ENCODE measurements at places on chromosomes 6 and 20.

DNA sequence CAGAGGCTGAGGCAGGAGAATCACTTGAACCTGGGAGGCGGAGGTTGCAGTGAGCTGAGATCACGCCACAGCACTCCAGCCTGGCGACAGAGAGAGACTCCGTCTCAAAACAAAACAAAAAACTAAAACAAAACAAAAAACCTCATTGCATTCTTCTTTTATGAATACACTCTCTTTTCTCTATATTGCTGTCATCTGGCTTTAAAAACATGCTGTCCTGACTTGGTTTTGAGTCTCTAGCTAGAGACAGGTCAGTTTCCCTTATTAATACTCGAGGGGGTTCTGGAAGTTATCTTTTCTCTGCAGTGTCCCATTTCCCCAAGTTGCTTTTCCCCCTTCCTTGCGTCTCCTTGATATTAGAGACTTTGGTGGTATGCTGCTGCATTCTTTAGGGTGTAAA lies 50.9 kb downstream of the RIOK1 start:
- no peak for DNase-seq

DNA sequence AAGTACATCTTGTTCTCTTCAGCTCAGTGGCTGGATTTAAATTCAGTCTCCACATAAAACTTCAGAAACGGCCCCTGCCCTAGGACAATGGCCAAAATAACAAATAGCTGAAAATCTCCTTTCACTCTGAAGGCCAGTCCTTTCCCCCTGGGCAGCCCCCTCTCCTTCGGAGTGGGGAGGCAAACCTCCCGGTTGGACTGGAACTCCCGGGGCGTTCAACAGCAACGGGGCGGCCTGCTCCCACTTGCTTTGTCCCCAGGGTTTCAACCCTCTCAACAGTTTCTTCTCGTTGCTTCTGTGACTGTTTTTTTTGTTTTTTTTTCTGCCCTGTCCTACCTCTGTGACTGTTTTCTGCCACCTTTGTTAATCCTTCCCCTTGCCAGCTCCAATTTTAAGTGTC lies 102.6 kb upstream of the DUSP22 start:
- no peak for DNase-seq

DNA sequence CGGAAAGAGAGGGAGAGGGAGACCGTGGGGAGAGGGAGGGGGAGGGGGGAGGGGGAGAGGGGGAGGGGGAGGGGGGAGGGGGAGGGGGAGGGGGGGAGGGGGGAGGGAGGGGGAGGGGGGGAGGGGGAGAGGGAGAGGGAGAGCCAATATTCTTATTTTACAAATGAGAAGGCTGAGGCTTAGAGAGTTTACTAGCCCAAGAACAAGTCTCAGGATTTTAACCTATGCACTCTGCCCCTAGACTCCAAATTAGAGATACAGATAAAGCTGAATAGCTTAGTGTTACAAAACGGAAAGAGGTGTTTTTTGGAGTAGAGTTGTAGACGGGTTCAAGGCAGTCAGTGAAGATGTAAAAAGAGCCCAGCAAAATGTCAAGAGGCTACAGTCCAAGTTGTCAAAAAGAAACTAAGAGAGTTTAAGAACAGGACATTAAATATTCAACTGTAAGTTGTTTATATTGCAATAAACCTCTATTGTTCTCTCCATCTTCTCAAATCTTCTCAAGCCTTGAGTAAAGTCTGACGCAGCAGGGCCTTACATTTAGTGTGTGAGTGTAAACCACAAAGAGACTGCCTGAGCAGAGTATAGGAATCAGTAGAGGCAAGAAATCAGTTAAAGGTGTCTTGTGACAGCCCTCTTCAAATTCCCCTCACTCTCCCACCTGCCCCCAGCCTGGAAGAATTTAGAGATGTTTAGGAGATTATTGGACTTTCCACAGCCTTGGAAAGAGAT lies 34.9 kb upstream of the AKIRIN2 start:
- DNase-seq = no peak

DNA sequence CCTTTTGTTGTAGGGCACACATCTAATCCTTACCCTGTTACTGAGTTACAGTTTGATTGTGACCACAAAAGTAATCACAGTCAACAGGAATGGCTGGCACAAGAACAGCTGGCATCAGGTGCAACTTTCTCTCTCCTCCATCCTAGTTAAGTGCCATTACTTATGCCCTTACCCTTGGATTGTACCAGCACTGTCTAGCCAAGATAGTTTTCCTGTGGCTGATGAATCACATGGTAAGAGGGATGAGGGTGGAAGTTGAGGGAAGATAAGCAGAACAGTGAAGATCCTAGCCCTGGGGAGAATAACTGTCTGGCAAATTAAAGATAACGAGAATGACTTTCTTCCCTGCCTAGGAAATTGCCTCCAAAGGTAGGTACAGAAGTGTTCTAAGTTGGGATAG lies 42.0 kb downstream of the RNF217 start:
- DNase-seq = no peak

DNA sequence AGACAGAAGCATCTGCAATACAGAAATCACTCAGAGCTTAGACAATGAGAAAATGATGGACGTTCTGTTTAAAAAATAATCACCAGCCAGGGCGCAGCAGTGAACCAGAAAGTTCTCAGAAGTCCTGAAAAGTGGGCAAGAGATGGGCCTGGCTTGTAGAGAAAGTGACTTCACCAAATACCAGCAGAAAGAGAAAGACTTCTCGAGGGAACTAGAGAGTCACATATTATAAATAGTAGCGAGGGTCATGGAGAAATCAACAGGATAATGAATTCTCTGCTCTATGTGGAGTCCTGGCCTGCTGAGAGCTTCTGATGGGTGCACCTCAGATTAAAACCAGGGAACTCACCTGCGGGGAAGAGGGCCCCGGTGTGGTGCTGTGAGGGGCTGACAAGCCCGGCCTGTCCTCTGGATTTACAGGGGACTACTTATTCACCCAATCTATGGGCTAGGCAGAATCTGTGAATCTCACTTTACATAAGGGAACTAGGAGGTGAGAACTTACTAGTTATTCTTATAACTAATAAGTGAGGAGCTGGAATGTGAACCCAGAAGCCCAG lies 5.6 kb upstream of the RAMACL start:
- DNase-seq = no peak

DNA sequence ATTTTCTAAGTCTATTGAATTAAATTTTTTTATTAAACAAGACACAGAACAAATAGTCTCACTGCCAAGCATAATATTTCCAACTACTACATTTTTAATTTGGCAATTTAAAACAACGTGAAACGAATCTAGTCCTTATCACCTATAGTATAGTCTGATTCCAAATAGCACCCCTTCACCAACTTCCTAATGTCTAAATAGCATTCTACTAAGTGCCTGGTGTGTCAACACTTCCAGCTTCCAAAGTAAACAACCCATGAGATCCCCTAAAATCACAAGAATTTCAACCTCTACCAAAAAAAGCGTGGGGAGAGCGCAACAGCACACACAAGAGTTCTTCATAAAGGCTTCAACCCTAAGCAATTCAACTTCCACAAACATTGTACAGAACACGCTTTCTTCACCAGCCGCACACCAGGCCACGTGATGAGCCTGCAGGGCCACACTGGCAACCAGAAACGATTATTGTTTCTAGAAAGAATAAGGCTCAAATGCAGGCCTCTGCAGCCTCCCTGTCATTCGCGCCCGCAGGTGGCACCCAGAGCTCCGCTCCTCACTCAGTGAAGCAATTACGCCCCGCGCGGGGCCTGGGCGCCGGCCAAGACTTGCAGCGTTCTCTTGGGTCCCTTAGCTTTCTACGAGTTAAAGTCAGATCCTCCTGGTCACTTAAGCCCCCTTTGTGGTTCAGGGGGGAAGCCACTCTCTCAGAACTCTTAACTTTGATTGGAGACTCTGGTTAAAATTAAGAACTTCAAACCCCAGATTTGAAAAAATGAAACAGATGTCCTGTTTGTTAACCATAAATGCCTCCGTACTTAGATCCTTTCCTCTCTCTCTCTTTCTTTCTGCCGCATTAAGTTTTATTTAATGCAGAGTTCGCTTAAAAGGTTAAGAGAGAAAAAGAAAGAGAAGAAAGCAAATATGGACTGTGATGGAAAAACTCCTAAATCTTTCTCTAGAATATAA lies 18.3 kb downstream of the SIM1 start:
- no peak for DNase-seq

- DNase-seq = no peak
Observed at GRCh38 chr20:37907677-37908401, 4.9 kb downstream of the VSTM2L start.

DNA sequence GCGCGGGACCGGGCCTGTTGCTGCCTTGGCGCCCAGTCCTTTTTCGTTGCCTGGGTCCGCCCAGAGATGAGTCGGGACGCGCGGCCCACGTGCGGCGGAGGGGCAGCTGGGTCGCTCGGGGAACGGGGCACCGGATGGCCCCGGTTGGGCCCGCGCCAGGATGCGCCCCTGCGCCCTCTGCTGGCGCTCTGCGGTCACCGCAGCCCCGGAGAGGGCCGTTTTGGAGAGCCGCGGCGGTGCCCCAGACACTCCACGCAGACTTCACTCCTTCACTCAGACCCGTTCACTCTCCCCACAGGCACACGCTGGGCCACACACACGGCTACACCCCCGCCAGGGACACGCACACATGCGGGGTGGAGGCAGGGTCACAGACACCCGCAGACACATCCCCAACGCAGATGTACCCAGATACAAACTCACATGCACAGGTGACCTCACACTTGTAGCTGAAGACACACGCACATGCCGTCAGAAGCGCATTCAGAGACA lies 38.8 kb downstream of the SRC start:
- no peak for DNase-seq

DNA sequence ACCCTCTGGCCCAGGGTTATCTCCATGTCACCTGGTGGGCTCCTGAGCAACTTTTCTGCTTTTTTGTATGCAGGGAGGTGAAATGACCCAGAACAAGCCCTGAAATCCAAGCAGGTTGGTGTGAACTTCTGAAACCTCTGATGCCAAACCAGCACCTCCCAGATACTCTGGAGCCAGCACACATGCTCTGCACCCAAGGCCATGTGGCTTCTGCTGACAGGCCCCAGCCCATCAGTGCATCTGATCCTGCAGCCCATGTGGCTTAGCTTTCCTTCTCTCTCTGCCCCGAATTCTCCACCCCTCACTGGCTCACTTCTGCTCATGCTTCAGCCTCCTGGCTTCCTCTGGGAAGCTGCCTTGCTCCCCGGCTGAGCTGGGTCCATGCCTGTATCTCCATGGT lies 59.3 kb upstream of the RPS6KA2 start:
- no peak for DNase-seq

DNA sequence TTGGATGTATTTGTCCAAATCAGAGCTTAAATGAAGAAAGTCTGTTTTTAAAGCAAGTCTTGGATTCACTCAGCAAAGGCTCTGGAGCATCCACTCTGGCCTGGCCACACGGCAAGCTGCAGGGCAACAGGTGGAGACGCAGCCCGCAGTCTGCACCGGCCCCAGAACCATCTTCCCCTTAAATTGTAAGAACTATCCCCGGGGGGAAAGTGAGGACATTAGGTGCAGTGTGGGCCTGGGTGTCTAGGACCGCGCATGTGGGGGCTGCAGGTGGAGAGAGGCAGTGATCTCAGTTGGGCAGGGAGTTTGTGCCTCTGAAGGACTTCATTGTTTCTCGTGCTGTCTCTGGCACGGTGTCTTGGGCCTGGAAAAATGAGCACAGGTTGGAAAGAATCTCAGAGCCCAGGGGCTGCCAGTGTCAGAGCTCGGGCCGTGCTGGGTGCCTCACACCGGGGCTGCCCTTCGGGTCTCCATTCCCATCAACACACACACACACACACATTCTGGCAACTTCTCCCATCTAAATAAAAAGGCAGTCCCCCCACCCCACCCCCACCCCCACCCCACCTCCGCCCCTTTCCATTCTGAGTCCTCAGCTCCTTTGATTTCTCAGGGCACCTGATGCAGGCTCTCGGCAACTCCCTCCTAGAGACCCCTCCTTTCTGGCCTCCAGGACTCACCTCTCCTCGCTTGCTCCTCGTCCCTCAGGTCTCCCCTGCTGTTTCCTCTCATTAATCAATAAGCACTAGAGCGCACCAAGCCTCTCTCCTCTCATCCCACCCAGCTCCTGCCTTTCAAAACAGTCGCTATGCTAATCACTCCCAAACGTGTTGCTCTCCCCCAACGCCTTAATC lies 48.4 kb downstream of the FOXF2 start:
- DNase-seq = no peak

DNA sequence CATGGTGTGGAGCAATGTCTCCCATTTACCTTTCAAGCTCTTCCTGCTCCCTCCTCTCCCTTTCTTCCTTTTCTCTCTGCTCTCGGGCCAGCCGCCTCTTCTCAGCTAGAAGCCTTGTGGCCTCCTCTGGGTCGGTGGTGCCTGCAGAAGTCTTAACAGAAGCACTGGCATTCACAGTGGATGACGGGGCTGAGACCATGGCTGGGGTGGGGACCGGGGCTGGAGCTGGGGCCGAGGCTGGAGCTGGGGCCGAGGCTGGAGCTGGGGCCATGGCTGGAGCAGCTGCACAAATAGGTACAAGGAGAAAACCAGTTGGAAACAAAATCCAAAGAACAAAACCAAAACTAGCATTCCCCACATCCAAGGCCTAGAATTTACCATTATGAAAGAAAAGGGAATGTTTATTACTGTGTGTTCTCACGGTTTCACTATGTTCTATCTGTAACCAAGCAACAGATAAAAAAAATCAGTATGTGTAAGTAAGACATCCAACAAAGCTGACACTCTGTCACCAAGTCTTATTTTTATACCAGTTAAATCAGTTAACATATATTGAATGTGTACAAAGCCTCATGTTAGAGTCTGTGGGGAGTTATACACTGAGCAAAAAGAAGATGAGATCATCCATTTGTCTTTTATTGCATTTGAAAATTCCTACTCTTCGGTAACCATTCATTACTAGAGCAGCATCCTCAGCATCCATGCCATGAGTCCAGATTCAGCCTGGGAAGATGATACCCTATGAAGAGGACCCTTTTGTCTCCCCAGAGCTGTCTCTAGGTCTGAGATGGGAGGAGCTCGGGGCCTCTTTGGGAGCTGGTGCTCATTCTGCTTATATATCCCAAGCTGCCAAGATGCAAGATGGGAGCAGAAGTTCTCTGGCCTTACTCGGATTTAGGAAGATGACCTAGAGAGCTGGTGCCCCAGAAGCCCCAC lies 73.0 kb upstream of the BCLAF1 start:
- DNase-seq = no peak

GRCh38 chr20:37401930-37402675 lies 56.2 kb downstream of the SRC start:
- no peak for DNase-seq

DNA sequence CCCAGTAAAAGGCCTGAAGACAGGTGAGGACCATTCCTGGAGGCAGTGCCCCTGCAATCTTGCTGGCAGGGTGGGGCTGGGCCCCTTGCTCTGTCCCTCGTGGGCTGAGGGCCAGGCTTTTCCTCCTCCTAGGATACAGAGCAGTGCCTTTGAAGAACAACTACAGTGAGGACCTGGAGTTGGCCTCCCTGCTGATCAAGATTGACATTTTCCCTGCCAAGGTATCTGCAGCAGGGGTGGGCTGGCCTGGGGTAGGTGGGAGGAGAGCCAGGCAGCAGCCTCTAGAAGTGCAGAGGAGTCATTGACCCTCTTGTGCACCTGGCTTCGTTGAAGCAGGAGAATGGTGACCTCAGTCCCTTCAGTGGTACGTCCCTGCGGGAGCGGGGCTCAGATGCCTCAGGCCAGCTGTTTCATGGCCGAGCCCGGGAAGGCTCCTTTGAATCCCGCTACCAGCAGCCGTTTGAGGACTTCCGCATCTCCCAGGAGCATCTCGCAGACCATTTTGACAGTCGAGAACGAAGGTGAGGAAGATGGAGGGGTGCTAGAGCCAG lies 36.5 kb downstream of the PLCG1 start:
- DNase-seq = no peak

- DNase-seq = no peak
Observed at GRCh38 chr6:95967594-95967993, 48.2 kb upstream of the FUT9 start.

All from NCI-H187 (cell line).